ENCODE measurements at places on chromosomes 16 and 17. TPM values are rescaled to one million over a fixed set of nuclear protein-coding genes. Genes with fewer than 3 reads are reported as not detected.

Gene SNX11
- polyA plus RNA-seq = 16.8 TPM

Gene C16orf92
- polyA plus RNA-seq = not detected

Gene ZNF624
- 0.66 TPM for polyA plus RNA-seq

Gene CDIP1
- 56.7 TPM for polyA plus RNA-seq

Gene TVP23A
- not detected for polyA plus RNA-seq

Gene NPB
- polyA plus RNA-seq = 0.06 TPM

Gene CRYBA1
- not detected for polyA plus RNA-seq

Gene EVPL
- polyA plus RNA-seq = 0.46 TPM

Gene CSH2
- not detected for polyA plus RNA-seq

Gene ABCC11
- polyA plus RNA-seq = 0.42 TPM

Gene SEBOX
- not detected for polyA plus RNA-seq

Gene GNAO1
- polyA plus RNA-seq = 0.19 TPM

Gene CSH1
- not detected for polyA plus RNA-seq

Gene PMP22
- polyA plus RNA-seq = 23.4 TPM

Gene PLA2G10
- polyA plus RNA-seq = 0.24 TPM

Gene C16orf89
- not detected for polyA plus RNA-seq

Gene RGS11
- 0.14 TPM for polyA plus RNA-seq

Measured in mammary epithelial cell (primary cell).